ENCODE measurements at places on chromosomes 13 and 19.

GRCh38 chr19:18282788-18283141, 1.3 kb upstream of the JUND start:
- DNase-seq = no peak

GRCh38 chr19:14748601-14749000, 29.8 kb downstream of the ADGRE2 start:
- no peak for DNase-seq

DNA sequence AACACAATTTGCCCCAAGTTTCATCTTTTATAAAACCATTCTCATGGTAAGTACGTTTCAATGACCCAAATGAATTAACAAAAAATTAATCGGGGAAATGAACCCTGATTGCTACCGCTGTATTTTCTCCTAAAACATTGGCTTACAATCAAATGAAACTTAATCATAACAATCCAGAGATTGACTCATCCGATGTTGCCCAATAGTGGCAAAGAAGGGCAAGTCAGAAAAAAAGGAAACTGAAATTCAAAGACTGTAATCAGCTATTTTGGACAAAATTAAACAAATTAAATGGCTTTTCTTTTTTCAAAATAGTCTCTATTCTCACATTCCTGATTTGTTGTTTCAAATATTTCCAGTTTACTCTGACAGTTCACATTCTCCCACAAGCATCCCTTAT, 3.9 kb upstream of the ACOD1 start:
- peak; percentile 70 for DNase-seq

DNA sequence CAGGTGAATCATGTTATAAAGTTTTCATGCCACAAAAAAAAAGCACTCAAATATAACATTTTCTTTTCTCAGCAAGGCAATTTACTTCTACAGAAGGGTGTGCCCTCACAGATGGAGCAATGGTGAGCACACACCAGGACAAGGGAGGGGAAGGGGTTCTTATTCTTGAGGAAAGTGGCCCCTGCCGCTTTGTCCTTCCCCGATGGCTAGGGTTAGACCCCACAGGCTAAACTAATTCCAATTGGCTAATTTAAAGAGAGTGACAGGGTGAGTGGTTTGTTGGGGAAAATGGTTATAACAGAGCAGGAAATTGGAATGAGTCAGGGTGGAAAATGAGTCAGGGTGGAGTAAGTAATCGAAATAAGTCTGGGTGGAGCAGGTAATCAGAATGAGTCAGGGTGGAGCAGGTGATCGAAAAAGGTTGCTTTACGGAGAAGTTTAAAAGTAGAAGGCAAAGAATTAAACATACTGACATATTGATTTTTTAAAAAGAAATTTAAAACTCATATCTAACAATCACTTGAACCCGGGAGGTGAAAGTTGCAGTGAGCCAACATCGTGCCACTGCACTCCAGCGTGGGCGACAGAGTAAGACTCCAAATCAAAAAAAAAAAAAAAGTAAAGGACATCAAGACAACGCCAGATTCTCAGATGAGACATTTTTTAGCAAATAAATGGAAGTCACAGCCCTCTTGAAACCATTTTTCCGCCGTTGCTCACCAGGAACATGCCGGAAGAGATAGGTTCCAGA, 813 bp downstream of the ZNF562 start:
- DNase-seq = no peak

- DNase-seq = no peak
Observed at GRCh38 chr13:84902243-84902642, 897.0 kb downstream of the SLITRK6 start.

DNA sequence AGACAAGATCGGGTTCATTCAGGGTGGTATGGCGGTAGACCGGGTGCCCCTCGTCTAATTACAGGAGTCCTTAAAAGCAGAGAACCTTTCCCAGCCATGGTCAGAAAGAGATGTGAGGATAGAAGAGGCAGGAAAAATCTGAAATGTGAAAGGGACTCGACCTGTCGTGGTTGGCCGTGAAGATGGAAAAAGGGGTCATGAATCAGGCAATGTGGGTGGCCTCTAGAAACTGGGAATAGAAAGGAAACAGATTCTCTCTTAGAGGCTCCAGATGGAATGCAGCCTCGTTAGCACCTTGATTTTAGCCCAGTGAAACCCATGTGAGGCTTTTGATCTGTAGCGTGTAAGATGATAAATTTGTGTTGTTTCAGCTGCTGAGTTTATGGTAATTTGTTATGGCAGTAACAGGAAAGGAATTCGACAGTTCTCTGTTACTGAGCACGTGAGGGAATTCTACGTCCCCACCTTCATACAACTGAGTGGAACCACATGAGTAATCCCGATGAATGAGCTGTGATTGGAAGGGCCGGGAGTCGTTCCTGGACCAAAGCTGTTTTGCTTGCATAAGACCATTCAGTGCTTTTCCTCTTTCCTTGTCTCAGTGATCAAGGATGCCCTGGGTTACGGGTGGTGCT, 11.0 kb upstream of the CA11 start:
- DNase-seq = peak; percentile 76

DNA sequence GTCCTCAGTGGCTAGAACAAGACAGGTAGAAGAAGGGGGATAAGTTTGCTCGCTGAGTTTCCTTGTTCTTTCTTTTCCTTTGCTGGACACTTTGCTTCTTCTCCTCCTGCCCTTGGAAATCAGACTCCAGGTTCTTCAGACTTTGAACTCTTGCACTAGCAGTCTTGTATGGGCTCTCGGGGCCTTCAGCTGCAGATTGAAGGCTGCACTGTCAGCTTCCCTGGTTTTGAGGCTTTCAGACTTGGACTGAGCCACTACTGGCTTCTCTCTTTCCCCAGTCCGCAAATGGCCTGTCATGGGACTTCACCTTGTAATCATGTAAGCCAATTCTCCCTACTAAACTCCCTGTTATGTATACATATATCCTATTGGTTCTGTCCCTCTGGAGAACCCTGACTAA, 379.8 kb downstream of the NDFIP2 start:
- no peak for DNase-seq

DNA sequence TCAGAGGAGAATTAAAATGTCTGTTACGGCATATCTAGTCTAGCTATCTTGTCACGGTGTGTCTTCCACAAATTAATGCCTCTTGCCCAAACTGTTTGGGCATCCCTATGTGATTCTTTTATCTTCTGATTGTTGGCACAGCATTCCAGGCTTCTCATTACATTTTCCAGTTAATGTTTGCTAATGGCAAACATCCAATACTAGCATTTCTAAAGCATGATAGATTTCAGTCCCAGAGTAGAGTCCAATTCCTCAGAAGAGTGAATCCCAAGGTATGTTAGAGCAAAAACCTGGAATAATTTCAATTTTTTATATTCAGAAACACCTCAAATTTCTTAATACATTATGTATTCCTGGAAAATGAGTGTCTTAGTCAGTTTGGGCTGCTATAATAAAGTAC, 684.5 kb upstream of the SLITRK1 start:
- DNase-seq = no peak

- no peak for DNase-seq
Observed at GRCh38 chr19:4360081-4360569, 16.8 kb downstream of the MPND start.

DNA sequence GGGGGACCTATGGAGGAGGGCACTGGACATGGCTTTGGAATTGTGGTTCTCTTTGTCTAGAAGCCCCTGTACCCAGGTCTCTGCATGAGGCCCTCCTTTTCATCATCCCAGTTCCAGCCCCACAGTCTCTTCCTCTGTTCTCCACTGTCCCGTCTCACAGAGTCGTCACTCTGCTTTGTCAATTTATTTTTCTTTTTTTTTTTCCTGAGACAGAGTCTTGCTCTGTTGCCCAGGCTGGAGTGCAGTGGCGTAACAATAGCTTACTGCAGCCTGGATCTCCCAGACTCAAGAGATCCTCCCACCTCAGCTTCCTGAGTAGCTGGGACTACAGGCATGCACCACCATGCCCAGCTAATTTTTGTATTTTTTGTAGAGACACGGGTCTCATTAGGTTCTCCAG, 619 bp upstream of the EXOC3L2 start:
- DNase-seq = peak; percentile 51

- no peak for DNase-seq
Observed at GRCh38 chr19:46126086-46126580, 1.6 kb upstream of the IGFL3 start.

DNA sequence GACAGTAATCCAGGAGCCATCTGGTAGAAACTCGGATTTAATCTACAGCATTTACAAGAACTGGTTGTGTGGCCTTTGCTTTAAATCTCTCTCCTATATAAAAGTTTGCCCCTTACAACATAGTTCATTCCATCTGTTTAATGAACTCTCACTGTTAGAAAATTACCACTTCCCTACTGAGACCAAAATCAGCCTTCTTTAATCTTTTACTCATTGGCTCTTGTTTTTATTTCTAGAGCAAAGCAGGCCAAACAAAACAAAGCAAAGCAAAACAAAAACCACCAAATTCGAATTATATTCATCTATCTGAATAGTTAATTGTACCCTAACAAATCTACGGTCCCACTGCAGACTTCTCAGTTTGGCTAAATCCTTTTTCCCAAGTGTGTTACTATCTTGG, 127.0 kb downstream of the UGGT2 start:
- DNase-seq = no peak

DNA sequence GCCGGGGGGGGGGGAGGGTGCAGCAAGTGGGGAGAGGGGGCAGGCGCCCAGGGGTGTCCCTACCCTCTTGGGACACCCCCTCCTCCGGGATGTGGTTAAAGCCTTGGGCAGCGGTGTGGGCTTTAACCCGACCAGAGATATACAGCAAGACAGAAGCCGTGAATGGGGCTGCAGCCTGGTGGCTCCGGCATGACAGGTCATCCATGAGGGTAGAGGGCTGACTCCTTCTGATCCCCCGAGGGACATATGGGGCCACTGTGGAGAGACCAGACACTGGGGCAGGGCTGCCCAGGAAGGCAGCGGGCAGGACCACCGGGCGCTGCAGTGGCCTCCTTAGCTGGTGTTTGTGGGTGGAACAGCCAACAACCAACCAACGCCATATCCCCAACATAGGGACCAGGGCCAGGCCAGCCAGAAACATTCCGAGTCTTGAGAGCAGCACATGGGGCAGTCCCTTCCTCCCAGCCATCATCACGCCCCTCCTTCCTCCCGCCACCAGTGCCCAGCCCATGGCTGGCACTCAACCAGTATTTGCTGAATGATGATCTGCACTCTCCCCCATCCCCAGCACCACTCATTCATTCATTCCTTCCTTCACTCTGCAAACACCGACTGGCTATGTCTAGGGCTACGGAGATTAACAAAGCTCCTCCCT, 18.2 kb downstream of the ELAVL1 start:
- DNase-seq = no peak

GRCh38 chr13:59568306-59568705, 595.4 kb downstream of the DIAPH3 start:
- peak; percentile 6 for DNase-seq

DNA sequence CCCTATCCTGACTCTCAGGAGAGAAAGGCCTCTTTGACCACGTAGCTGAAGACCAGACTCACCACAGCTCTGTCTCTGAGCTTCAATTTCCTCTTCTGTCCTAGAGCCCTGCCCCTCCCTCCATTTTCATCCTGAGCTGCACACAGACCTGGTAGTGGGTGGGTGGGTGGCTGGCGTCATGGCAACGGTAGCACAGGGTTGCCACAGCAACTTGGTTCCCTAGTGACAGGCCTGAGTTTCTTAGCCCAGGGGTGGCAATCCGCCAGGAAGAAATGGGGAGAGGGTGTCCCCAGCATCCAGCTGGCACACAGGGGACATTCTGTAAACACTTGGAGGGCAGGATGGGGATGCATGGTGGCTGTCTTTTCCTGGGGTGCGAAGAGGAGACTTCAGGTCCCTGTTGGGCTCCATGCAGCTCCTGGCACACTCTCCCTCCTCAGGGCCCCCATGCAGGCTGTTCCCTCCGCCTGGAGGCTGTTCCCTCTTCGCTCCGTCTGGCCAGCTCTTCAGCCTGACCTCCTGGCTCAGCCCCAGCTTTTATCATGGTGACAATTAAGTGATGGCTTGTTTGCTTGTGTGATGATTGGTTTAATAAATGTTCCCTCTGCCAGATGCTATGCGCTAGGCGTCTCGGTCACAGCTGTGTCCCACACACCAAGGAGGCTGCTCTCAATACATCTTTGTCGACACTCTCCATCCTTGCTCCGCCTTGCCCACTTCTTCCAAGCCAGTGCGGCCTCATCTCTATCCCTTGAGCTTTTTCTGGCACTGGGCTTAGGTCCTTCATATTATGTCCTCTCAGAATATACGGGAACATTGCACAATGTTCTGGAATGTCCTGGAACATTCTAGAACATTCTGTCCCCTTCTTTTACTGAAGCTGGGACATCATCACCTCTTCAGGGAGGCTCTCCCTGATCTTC, 7.4 kb upstream of the KLHL26 start:
- DNase-seq = no peak

- DNase-seq = no peak
Observed at GRCh38 chr13:109379930-109380329, 406.5 kb downstream of the IRS2 start.

- no peak for DNase-seq
Observed at GRCh38 chr19:51546650-51547396, 15.4 kb upstream of the SIGLEC6 start.

- DNase-seq = no peak
Observed at GRCh38 chr13:94053986-94054593, 425.4 kb downstream of the DCT start.

GRCh38 chr19:57406516-57407123, 4.3 kb upstream of the ZNF17 start:
- peak; percentile 69 for DNase-seq

- DNase-seq = no peak
Observed at GRCh38 chr13:39803851-39804250, 148.4 kb downstream of the COG6 start.

DNA sequence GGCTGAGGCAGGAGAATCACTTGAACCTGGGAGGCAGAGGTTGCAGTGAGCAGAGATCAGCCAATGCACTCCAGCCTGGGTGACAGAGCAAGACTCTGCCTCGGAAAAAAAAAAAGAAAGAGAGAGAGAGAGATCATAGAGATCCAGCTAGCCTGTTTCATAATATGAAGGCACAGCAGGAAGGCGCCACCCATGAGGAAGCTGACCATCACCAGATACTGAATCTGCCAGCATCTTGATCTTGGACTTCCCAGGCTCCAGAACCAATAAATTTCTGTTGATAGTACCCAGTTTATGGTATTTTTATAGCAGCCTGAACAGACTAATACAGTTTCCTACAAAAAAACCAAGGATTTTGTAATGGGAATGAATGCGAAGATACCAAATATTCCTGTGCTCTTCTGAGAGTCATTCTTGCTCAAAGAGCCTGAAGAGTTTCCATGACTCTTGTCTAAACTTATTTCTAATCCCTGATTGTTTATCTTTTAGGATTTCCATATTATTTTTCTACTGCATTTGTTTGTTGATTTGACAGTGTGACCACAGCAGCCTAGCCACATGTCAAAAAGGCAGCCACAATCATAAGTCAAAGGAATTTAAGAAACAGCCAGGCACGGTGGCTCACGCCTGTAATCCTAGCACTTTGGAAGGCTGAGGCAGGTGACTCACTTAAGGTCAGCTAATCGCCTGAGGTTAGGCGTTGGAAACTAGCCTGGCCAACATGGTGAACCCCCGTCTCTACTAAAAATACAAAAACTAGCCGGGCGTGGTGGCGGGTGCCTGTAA, 37.7 kb upstream of the PDCD5 start:
- no peak for DNase-seq

DNA sequence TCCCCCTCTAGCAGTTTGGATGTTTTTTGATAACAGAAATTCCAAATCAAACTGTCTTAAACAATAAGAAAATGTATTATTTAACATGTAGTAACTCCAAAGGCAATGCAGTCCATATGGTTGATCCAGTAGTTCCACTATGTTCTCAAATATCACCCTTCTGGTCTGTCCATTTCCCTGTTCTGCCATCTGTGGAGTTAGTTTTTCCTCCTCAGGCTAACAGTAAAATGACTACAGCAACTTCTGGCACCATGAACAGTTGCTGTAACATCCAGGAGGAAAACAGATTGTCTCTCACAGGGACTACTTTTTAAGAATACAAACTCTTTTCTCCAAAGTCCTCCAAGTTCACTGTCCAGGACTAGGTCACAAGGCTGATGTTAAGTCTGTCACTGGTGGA, 455.4 kb downstream of the FGF14 start:
- DNase-seq = no peak
